ENCODE measurements at places on chromosomes 6 and 20. TPM values are rescaled to one million over a fixed set of nuclear protein-coding genes. Genes with fewer than 3 reads are reported as not detected.

Gene OR12D3
- total RNA-seq, result not detected

Gene BEND6
- not detected for total RNA-seq

Gene LSM2
- total RNA-seq, result 72.5 TPM

Gene SLC16A10
- total RNA-seq, result 3.4 TPM

Gene KIFC1
- 106 TPM for total RNA-seq

Gene CHRNA4
- total RNA-seq, result not detected

Gene GHRH
- total RNA-seq, result not detected

Gene CLPSL2
- not detected for total RNA-seq

Gene C20orf141
- total RNA-seq, result not detected

Gene IL20RA
- not detected for total RNA-seq

Gene MYH7B
- total RNA-seq, result 0.25 TPM

Gene CNPY3
- total RNA-seq, result 72.1 TPM

Gene RIMS4
- not detected for total RNA-seq

Gene EMILIN3
- not detected for total RNA-seq

Gene TFAP2B
- total RNA-seq, result not detected

Gene TXLNB
- total RNA-seq, result 0.63 TPM

Gene GGTLC1
- not detected for total RNA-seq

Gene UST
- 0.48 TPM for total RNA-seq

Gene ZGPAT
- total RNA-seq, result 40.7 TPM

Gene IRAK1BP1
- 2.7 TPM for total RNA-seq

Gene BPIFB4
- not detected for total RNA-seq

Gene MUC22
- not detected for total RNA-seq

Gene OR2J1
- total RNA-seq, result not detected

Gene PDSS2
- total RNA-seq, result 12.7 TPM

Gene TMEM30A
- 65.2 TPM for total RNA-seq

Gene VNN1
- not detected for total RNA-seq

Gene NKAIN4
- not detected for total RNA-seq

Gene GNL1
- 67.0 TPM for total RNA-seq

Gene BAG2
- total RNA-seq, result 7.8 TPM

Gene ULBP2
- total RNA-seq, result 2.7 TPM

Gene DNMT3B
- total RNA-seq, result 3.3 TPM

Gene MMUT
- total RNA-seq, result 17.0 TPM

Gene BPIFA3
- total RNA-seq, result not detected

Gene BTNL2
- total RNA-seq, result not detected

Gene HLA-DQA2
- not detected for total RNA-seq

Gene DACT2
- total RNA-seq, result not detected

Gene EEF1A1
- 13,659 TPM for total RNA-seq

Gene QKI
- total RNA-seq, result 57.7 TPM

Gene SMLR1
- not detected for total RNA-seq

Gene HLA-DQB1
- 45.0 TPM for total RNA-seq

Gene SLC17A3
- not detected for total RNA-seq

Gene HLA-DPB1
- total RNA-seq, result 19.0 TPM

Gene VSTM2L
- not detected for total RNA-seq

Gene CFB
- total RNA-seq, result not detected

Gene LAMA2
- total RNA-seq, result not detected

Gene ADGRF4
- not detected for total RNA-seq

Gene SLC17A1
- not detected for total RNA-seq

Gene GLP1R
- not detected for total RNA-seq

Gene SLC17A9
- 18.2 TPM for total RNA-seq

Gene INSM1
- total RNA-seq, result not detected

Gene PPDPF
- total RNA-seq, result 221 TPM

Gene IL17F
- total RNA-seq, result 0.65 TPM

Gene SAMD5
- not detected for total RNA-seq
